ENCODE measurements at places on chromosomes 11 and 22.

DNA sequence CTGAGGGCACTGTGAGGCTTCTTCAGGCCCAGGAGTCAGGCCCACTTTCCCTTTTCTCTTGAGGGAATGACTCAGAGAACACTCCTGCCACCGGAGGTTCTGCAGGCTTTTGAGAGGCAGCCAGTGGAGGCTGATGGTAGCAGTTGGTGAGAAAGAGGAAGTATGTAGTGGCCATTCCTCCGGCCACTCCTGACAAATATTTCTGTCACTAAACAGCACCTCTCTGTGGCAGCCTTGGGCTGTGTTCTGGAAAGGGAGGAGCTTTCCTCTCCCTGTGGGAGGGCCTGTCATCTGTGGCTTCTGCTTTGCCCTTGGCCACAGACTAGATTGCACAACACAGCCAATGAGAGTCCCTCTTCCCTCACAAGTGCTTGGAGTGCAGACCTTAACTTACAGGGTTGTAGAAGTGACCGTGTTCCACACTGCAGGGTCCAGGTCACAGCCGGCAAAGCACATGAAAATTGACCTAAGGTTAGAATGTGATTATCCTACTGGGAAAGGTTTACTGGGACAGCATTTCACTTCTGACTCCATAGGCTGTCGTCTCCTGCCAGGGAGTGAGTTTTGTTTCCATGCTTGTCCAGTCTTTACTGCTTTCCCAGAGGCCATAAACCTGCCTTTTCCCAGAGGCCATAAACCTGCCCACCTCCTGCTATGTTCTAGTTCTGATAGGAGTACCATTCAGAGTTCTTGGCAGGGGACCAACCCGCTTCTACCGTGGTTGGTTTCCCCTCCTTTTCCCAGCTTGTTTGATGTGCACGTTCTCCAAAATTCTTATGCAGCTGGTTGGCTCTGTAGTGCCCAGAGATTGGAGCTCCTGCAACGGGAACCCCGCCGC, 33.3 kb downstream of the MARK2 start:
- peak; percentile 12 for DNase-seq

- no peak for DNase-seq
Measured at GRCh38 chr11:86772999-86773398, 27.3 kb upstream of the PRSS23 start.

DNA sequence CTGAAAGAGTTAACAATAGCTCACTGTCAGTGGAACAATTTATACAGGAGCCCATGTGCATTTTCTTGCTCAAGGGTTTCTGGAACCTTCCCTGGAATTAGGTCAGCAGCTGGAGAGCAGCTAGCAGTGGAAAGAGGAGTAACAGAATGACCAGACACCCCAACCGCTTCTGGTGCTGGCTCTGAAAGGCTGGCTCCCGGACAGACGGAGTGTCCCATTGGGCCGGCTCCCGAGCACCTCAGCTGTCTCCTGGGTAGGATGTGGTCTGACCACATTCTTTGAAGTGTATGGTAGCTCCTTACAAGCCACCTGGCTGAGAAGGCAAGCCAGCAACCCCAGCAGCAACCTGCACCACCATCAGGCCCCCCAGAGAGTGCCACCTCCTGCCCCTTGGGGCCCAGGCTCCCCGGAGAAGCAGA, 44.7 kb downstream of the ABTB2 start:
- DNase-seq = no peak

DNA sequence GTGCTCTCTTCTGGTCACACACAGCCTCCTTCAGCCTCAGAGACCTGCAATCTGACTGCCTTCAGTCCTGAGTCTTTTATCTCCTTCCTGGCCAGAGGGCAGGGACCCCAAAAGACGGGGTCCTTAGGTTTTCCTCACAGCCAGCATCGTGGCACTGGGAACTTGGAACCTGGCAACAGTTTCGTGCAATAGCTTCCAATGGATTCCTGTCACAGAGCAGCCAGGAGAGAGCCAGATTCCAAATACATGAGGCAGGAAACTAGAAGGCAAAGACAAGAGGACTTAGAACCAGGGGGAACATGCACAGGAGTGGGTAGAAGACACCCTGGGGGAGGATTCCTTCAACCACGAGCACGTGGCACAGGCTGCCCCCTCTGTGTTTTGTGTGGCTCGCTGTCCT, 48.6 kb downstream of the C11orf91 start:
- no peak for DNase-seq

DNA sequence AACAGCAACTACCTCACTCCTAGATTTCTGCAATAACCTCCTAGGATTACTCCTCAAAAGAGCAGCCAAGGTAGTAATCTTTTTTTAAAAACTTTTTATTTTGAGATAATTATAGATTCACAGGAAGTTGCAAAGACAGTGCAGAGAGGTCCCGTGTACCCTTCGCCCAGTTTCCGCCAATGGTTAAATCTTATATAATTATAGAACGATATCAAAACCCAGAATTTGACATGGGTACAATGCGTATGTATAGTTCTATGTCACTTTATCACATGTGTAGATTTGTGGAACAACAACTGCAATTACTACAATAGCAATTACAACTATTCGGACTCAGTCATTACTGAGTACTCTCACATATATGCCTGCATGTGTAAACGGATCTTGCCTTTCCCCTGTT, 94.8 kb upstream of the APOA1 start:
- no peak for DNase-seq

DNA sequence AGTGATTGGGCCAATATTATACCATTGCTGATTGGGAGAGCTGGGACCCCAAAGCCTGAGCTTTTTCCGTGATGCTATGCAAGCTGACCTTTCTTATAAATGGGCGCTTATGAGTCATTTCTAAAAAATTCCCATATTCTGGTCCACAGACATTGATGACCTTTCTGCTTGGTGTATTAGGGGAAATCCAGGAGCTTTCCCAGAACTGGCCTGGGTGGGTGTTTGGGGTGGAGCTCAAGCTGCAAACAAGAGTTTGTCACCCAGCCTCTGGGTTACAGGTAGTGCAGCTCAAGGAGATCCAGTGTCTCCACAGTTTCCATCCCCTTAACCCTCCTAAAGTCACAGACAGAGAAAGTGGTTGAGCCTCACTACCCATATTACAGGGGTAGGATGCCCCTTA, 67.7 kb downstream of the CCDC81 start:
- no peak for DNase-seq

GRCh38 chr11:124740277-124740882, 638 bp downstream of the NRGN start:
- DNase-seq = no peak

GRCh38 chr11:121246769-121247035, 45.9 kb upstream of the SC5D start:
- DNase-seq = no peak

DNA sequence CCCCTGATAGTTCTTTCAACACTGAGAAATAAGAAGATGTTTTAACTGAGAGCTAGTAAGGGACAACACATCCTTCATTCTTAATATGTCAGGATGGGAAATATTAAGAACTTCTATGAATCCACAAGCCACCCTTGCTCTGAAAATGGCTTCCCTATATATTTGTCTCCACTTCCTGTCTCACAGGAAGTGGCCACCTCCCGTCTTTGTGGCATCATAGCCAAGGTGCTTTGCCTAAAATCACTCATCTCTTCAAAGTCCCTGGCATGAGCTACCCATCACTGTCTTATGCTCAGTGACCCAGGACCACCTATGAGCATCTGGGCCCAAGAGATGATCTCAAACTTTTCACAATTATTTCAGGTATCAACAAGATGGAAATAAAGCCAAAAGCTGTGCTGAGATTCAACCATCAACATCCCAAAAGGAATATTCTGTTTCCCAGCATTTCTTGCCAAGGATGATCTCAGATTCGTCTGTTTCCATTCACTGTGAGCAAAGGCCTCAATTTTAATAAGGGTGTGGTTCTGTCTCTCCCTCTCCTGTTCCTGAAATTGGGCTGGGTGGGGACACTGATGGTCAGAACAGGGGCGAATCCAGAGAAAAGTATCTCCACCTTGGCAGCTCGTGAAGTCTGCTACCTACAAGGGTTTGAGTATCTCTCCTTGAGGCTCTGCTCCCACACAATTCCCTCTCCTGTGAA, 493.9 kb downstream of the MN1 start:
- DNase-seq = no peak

DNA sequence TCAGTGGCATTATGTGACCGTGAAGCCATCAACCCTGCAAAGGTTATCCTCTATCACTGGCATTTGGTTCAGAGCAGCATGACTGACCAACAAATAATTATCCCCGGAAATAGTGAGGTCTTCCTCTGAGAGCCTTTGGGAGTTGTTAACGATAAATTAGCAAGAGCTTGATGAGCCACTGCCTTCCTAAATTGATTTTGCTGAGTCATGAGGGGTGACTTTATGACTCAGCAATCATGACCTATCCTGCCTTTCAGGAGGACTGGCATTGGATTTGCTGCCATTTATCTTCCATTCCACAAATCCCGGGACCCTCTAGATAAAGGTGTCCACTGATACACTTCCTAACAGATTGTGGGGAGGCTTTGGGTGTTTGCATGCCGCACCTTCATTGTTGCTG, 80.8 kb upstream of the MTNR1B start:
- DNase-seq = no peak

DNA sequence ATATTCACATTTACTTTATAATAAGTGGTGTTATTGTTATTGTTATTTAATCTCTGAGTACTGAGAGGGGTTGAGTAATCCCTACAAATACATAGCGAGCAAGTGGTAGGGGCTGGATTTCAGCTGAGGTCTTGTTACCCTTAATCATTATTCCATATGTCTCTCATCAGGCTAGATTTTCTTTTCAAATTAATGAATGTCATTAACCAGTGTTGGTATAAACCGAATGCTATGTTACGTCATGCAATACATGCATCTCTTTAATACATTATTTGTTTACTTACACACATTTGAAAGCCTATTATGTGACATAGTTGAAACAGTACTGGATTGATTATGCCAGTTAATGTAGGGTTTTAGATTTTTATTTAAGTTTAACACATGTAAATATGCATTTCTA, 18.9 kb downstream of the PDGFD start:
- DNase-seq = no peak

DNA sequence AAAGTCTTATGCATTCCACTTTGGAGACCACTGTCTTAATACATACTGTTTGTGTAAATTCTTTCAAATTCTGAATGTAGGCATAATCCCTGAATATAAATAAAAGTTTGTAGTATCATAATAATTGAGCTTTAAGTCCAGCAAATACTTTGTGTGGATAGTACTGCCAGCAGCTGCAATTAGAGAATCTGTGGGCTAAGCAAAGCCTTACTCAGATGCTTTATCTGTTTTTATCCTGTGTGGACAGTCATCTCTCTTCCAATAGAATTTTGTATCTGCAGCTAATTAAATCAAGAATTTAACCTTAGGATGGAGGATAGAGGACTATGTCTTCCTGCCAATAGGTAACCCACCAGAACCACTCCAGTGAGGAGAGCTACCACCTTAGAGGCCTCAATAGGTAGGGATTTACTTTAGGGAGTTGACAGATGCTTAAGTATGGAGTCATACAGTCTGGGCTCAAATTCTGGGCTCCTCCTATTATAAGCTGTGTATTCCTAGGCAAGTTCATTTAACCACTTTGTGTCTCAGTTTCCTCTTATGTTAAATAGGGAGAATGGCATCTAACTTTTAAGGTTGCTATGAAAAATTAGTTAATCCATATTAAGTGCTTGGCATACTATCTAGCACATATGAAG, 71.1 kb downstream of the STIM1 start:
- DNase-seq = no peak

Measured in stimulated activated CD8-positive, alpha-beta memory T cell treated with anti-CD3 and anti-CD28 coated beads, Interleukin-2, amount 100 ng/mL, for 1 hour (primary cell).